ENCODE measurements at places on chromosomes 5 and 9.

DNA sequence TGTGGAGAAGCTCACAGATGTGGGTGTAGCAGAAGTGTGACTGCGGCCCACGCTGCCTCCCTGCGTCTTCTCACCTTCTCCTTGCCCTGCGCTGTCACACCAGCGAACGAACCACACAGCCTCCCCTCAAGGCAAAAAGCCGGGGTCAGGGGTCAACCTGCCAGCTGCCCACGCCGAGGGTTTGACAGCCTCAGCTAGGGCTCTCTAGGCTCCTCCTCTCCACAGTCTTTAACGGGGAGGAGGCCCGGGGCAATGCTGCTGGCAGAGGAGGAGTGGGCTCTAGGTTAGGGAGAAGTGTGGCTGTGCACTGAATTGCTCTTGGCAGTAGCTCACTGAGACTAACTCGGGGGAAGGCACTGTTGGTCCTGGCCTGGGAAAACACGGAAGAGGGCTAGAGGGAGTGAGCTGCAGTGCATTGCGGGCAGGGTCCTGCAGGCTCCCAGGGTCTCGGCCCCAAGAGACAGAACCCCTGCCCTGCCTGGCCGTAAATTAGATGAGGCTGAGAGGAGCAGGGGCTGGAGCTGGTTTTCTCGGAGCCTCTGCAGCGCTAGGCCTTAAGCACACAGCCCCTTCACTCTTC is 4.2 kb upstream of the TRIM52 start:
- no peak for DNase-seq

GRCh38 chr9:72203205-72203803 is 54.1 kb downstream of the GDA start:
- DNase-seq: peak; percentile 10

GRCh38 chr9:8560560-8561525 is 761.3 kb upstream of the DMAC1 start:
- DNase-seq: no peak

- no peak for DNase-seq
These were observed 34.0 kb downstream of the DAP start for GRCh38 chr5:10726913-10727517.

GRCh38 chr9:129272348-129273025 is 94.4 kb upstream of the IER5L start:
- no peak for DNase-seq

- peak; percentile 95 for DNase-seq
These were observed 64.2 kb downstream of the SGCD start for GRCh38 chr5:156391139-156391538.

GRCh38 chr5:83718195-83718825 is 2.3 kb downstream of the HAPLN1 start:
- peak; percentile 73 for DNase-seq

DNA sequence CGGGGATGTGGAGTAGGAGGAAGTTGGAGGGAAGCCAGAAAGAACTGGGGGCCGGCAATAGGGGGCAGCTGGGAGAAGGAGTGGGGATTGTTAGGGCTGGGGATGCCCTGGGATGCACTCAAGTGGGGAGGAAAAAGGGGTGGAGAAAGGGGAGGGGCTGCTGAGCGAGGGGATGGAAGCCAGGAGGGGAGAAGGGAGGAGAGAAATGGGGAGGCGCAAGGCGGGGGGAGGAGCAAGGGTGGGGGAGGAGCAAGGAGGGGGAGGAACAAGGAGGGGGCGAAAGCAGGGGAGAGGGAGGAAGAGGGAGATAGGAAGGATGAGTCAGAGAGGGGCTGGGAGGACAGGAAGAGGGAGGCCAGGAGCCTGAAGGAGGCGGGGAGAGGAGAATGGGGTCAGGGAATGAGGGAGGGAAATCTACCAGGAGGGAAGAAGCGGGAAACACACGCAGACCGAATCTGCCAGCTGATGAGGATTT is 1.6 kb downstream of the IRX4 start:
- DNase-seq: peak; percentile 57

DNA sequence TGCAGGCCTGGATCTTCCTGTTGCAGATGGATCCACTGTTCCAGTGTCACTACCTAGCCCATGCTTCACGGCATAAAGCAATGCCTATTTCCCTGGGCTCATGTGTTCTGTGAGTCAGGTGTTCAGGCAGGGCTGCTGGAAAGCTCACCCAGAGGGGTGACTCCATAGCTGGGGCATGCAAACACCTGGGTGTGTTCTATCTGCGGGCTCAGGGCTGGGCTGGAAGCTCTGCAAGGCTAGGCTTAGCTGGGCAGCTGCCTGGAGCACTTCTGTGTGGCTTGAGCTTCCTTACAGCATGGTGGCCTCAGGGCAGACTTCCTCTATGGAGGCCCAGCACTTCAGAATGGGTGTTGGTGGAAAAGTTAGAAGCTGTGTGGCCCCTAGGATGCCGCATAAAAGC is 139.9 kb downstream of the GADD45G start:
- no peak for DNase-seq

DNA sequence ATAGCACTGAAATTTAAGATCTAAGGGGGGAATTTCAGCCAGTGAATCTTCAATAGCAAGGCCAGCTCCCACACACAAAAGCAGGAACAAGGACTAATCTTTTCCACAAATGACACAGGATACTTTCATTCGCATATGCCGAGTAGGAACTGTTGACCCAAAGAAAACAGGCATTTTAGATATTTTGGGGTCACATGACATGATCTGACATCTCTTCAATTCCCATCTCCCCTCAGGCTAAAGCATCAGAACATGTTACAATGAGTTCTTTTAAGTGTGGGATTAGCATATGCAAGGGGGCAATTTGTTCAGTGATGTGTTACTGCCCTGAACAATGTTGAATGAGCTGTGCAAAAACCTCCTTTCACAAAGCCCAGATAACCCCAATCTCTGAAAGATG is 68.2 kb downstream of the TLE1 start:
- DNase-seq: no peak

GRCh38 chr5:122295138-122295537 is 16.9 kb upstream of the SNCAIP start:
- no peak for DNase-seq

DNA sequence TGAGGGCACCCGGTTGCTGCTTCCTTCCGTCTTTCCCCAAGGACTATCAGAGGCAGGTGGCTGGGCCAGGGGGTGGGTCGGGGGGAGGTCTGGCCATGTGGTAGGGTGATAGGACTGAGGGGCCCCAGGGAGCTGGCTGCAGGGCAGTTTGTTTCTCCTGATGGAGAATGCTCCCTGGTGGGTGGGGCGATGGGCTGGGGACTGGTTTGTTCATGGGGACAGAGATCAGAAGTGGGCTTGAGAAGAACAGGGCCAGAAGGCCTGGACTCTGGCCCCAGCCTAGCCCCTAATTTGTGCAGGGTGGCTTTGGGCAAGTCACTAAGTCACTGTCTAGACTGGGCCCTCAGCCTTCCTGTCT is 117.4 kb downstream of the RGS3 start:
- DNase-seq: no peak

GRCh38 chr5:166262395-166262794 is 2029.0 kb upstream of the WWC1 start:
- no peak for DNase-seq

GRCh38 chr5:178120607-178121357 is 7.5 kb downstream of the N4BP3 start:
- DNase-seq: peak; percentile 82

DNA sequence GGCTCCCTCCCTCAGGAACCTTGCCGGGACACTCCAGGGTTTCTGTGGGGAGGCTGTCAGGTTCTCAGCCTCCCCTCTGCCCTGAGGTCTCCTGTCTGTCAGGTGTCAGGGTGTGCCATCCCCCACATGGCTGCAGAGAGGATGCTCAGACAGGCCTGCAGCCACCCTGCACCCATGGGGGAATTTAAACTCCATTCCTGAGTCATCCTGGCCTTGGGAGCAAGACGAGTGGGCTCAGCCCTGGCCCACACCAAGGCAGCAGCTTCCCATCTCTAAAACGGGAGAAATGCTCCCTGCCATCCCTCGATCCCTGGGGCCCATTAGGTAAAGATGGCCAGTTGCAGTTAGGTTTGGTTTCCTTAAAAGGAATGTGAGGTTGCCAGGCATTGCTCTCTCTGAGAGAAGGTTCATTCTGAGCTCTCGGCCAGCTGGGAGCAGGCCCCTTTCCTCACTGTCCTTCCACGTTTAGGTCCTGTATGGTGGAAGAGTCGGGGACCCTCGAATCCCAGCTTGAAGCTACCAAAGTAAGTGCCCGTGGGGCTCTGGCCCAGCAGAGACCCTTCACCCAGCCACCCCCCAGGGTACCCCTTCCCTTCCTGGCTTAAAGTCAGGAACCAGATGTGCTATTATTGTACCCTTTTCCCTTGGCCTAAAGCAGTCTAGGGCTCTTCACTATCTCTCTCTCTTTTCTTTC is 26.6 kb downstream of the DYNC2I2 start:
- no peak for DNase-seq

DNA sequence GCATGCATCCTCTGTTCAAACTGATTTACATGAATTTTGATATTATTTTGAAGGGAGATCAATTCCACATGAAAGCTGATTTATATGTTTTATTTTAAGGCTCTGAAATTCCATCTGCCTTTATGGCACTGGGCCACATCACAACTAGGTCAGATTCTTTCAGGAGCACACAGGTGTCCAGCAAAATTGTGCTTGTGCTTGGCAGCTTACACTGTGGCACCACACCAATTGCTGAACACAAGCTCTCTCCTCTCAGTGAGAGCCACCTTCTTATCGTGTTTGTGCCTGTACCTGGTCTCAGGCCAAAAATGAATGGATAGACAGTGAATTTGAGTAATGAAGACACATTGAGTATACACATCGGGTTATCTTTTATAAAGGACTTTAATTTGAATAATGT is 200.4 kb downstream of the CDH10 start:
- DNase-seq: no peak

DNA sequence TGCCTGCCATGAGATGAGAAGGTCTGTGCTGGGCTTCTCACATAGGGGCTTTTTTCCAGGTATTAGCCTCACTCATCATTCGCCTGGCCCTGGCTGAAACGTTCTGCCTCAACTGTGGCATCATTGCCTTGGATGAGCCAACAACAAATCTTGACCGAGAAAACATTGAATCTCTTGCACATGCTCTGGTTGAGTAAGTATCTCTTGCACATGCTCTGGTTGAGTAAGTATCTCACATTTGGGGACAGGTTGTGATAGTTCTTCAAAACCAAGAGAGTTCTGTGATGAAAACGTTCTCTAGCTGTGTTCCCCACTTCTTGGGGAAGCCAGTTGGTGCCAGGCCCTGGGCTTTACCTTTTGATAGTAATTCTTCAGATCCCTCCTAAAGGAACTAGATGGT is 17.4 kb upstream of the IL13 start:
- DNase-seq: no peak

GRCh38 chr9:108677776-108678175 is 178.0 kb downstream of the ACTL7B start:
- no peak for DNase-seq

GRCh38 chr5:43075319-43076293 is 35.5 kb upstream of the ANXA2R start:
- DNase-seq: peak; percentile 53

DNA sequence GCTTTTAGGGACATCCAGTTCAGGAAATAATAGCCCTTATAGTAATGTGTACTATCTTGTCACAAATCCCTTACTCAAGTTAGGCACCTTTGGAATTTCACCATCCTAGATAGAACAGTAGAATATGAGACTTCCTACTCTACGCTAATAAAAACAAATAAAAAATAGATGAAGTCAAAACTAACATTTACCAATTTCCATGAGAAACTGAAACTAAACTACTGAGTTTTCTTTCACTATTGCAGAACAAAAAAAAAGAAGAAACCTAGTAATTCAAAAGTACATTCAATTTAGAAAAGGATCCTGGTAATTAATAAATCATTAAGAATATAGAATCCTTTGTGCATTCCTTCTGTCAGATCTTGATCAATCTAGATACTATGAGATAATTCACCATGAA is 14.0 kb downstream of the STARD4 start:
- no peak for DNase-seq

DNA sequence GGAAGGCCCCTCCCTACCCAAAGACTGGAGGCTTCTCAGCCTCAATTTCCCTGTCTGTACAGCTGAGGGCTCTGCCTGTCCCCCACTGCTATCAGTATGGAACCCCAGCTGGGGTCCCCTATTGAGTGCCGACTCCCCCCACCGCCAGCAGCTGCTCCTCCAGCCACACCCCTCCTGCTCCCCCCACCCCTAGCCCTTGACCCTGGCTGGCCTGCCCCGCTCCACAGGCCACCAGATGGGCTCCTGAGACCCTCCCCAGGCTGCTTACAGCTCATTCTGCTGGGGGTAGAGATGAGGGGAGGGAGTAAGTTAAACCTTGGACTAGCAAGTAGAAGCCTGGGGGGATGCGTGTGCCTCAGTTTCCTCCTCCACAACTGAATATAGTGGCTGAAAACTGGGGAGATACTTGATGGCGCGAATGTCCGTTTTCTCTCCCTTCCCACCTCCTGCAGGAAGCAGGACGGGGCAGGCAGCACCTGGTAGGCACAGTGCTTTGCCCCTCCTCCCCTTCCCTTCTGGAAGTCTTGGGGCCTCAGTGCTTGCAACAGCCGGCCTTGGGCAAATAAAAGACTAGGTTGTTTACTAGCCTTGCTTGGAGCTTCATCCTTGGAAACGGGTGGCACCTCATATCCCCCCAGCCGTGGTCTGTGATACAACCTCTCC is 19.1 kb downstream of the URM1 start:
- no peak for DNase-seq

- no peak for DNase-seq
These were observed 1603.5 kb upstream of the C9orf72 start for GRCh38 chr9:29176786-29177185.

DNA sequence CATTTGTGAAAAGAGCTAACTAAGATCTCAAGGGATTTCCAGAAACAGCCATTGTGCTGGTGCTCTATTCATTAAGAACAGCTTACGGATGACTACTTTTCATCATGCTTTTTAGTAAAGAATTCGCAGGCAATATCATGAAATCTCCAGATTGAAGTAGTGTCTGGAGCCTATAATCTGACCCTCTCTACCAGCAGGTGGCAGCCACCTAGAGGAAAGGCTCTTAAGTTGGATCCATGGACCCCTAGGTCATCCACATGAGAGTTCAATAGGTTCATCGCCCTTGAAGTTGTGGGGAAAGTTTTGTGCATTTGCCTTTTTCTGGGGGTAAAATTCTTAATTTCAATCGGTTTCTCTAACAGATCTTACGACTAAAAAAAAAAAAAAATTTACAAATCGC is 82.3 kb downstream of the SLC1A3 start:
- DNase-seq: no peak

Data from fibroblast of skin of right biceps (primary cell).